ENCODE measurements at places on chromosomes 1 and 21. TPM values are rescaled to one million over a fixed set of nuclear protein-coding genes. Genes with fewer than 3 reads are reported as not detected.
A peak's percentile ranks its signal among the peaks of the same experiment; 100 is the strongest.

ANKRD34A gene
- 2.2 TPM for total RNA-seq

RNU1-1 gene
- under 0.01 TPM for total RNA-seq

HMGCS2 gene
- total RNA-seq = not detected

C1orf87 gene
- 0.07 TPM for total RNA-seq

S100A2 gene
- not detected for total RNA-seq

MIS18A gene
- 49.3 TPM for total RNA-seq

C1orf141 gene
- not detected for total RNA-seq

FCGR3A gene
- total RNA-seq = not detected

PLD5 gene
- 4.2 TPM for total RNA-seq

LEMD1 gene
- total RNA-seq = 14.7 TPM

NKAIN1 gene
- total RNA-seq = 38.4 TPM

CD1D gene
- total RNA-seq = 1.3 TPM

SLC16A4 gene
- 0.94 TPM for total RNA-seq

DISP3 gene
- total RNA-seq = 11.1 TPM

NTPCR gene
- 80.7 TPM for total RNA-seq

GRCh38 chr1:42311138-42311537 is 23.9 kb downstream of the FOXJ3 start:
- no peak for DNase-seq
- H3K4me1 ChIP-seq = no peaks in the 10 kb centered on the region
- H3K4me3 ChIP-seq = no peak overlapping the region

DNA sequence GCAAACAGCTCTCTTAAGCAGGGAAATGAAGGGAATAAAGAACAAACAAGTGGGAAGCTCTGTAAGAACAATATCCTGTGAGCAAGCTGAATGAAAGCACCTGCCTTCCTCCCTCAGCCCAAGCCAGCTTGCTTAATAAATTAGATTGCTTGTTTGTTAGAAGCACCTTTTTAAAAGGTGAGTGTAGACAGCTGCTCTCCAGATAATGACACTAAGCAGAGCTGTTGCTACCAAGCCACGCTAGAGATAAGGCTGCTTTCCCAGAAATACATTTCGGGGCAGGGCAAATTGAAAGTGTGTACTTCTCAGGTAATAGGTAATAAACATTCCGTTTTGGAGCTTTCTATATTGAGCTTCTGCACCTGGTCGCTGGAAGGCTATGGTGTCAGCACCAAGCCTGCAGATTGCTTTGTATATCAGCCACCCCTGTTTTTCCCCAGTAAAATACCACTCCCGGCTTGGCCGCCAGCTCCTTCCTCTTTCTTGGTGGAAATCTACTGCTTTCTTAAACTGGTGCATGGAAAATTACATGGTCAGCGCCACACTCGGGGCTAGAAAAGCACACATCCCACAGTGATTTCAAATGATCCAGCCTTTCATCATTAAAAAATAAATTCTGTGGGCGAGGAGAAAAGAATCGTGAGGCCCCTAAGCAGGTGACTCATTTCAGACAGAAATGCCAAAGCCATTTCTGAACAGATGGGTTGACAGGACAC is 151.3 kb downstream of the ETS2 start:
- H3K27ac ChIP-seq = no peak overlapping the region
- DNase-seq = no peak
- H3K4me3 ChIP-seq = no peak overlapping the region
- H3K36me3 ChIP-seq = no peaks in the 10 kb centered on the region
- H3K4me1 ChIP-seq = no peaks in the 10 kb centered on the region
- H3K27me3 ChIP-seq = no peaks in the 10 kb centered on the region

DNA sequence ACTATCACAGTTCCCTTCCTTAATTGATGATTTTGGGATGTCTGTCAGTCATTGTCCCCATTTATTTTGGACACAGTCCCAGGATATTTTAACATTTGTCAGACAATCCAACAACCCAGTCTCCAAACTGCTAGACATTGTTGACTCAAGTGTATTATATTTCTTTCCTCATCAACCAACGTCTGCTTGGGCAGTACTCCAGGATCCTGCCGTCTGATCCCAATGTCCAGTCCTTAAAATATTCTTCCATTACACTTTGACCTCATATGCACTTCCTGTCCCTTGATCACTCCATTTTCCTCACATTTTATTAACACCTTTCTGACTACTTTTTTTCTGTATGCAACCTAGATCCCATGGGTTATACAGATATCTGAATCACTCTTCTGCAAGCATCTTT is 39.8 kb upstream of the KIAA0040 start:
- H3K27ac ChIP-seq = no peak overlapping the region
- DNase-seq = no peak
- no peaks in the 10 kb centered on the region for H3K27me3 ChIP-seq
- H3K4me1 ChIP-seq = no peaks in the 10 kb centered on the region
- H3K36me3 ChIP-seq = no peaks in the 10 kb centered on the region
- no peak overlapping the region for H3K4me3 ChIP-seq

GRCh38 chr1:53799141-53799540 is 39.0 kb downstream of the NDC1 start:
- DNase-seq = no peak
- no peaks in the 10 kb centered on the region for H3K27me3 ChIP-seq
- H3K4me3 ChIP-seq = no peak overlapping the region
- peaks cover 44% of the 10 kb centered on the region for H3K36me3 ChIP-seq
- no peak overlapping the region for H3K27ac ChIP-seq

GRCh38 chr1:209356976-209357377 is 226.5 kb upstream of the CAMK1G start:
- no peak overlapping the region for H3K4me3 ChIP-seq
- H3K4me1 ChIP-seq = peaks cover 28% of the 10 kb centered on the region
- H3K27ac ChIP-seq = peak overlapping the region; percentile 9
- DNase-seq = peak; percentile 59

DNA sequence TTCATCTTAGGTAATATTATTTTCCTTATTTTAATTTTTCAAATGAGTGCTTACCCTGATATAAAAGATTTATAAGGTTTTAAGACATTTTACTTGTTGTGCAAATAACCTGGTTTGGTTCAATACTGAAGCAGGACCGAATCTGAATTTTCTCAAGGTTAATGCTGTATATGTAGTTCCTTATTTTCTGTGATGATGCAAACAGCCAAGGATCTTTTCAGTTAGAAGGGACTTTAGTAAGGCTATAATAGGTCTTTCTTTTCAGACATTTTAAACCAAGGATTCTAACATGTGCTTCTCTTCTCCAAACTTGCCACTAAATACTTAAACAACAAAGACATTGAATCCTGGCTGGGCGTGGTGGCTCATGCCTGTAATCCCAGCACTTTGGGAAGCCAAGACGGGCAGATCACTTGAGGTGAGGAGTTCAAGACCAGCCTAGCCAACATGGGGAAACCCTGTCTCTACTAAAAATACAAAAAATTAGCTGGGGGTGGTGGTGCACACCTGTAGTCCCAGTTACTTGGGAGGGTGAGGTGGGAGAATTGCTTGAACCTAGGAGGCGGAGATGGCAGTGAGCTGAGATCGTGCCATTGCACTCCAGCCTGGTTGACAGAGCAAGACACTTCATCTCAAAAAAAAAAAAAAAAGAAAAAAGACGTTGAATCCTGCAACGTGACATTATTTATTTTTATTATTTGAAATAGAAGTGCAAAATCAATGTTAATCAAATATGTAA is 3.2 kb upstream of the ARPC5 start:
- H3K36me3 ChIP-seq = no peaks in the 10 kb centered on the region
- no peak overlapping the region for H3K27ac ChIP-seq
- H3K4me1 ChIP-seq = 0 out of 2 replicates have a peak, but pooled peaks cover 5% of the 10 kb centered on the region

- H3K27ac ChIP-seq = no peak overlapping the region
- H3K4me3 ChIP-seq = no peak overlapping the region
- H3K27me3 ChIP-seq = no peaks in the 10 kb centered on the region
These were observed 162.9 kb upstream of the PDE4B start for GRCh38 chr1:65629788-65630187.

DNA sequence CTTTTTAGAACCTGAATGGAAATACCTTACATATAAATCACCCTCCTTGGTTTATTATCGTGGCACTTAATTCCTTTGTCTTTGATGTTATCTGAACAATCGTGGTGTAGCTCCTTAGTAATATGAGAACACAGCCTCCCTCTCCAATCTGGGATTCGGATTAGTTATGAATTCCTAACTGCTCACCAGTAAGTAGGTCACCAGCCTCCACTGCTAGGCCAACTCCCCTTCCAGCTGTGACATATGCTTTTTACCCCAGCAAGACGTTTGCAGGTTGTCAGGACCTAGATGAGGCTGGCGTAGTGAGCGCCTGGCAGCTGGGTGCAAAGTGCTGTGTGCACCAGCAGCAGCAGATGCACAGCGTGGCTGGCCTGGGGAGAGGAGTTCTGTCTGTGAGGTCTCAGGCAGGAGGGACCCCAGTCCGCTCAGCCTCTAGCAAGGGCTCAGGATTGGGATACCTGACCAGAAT is 38.2 kb downstream of the NTPCR start:
- no peak overlapping the region for H3K27ac ChIP-seq
- peaks cover 10% of the 10 kb centered on the region for H3K36me3 ChIP-seq
- no peak for DNase-seq

- H3K27ac ChIP-seq = no peak overlapping the region
- no peak overlapping the region for H3K4me3 ChIP-seq
- DNase-seq = no peak
These were observed 2.5 kb downstream of the HPCAL4 start for GRCh38 chr1:39688706-39689105.

DNA sequence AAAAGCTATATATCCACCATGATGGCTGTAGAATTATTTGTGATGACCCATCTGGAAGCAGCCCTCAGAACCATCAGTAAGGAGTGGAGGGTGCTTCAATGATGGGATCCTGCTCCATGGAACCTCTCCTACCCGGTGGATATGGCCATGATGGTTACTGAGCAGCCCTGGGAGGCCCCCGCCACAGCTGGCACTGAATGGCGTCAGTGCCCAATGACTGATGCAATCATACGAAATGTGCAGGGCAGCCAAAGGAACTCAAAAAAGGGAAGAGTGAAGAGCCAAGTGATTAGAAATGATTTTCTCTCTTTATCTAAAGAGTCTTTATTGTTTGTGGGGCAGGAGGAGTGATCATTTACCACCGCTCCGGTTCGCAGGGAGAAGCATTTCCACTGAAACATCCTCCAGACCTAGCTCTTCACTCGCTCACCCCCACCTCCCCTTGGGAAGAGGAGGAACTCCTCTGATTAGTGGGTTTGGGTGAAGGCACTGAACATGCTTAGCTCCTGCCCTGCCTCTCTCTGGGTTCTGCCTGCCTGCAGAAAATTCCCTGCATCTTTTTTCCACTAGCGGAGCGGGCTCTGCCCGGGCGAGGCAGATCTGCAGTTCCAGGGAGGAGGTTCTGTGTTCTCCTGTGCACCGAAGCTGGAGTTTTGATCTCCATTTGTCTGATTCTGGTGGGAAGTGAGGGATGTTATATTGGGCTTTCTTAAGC is 260.3 kb downstream of the GRIK3 start:
- no peaks in the 10 kb centered on the region for H3K36me3 ChIP-seq
- peaks cover 34% of the 10 kb centered on the region for H3K4me1 ChIP-seq
- H3K27ac ChIP-seq = no peak overlapping the region
- no peak overlapping the region for H3K4me3 ChIP-seq
- DNase-seq = no peak

- H3K4me1 ChIP-seq = no peaks in the 10 kb centered on the region
- peaks cover 3% of the 10 kb centered on the region for H3K36me3 ChIP-seq
- DNase-seq = no peak
- no peak overlapping the region for H3K4me3 ChIP-seq
- H3K27ac ChIP-seq = no peak overlapping the region
These were observed 28.9 kb downstream of the SLC37A1 start for GRCh38 chr21:42542596-42542995.

DNA sequence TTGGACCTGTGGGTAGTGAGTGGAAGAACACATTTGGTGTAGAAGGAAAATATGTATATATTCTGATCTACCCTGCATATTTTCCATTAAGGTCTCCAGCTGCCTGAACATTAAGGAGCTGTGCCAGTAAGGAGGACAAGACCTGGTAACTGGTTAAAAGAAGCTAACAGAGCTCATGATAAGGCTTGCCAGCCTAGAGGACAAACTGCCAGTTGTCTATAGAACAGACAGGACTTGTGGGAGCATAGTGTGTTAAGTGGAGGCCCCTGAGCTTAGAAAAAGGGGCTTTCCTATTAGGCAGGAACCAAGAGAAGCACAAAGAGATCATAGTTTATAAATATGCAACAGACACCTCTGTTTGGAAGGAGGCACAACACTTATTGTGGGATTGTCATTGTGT is 23.0 kb downstream of the DNM3 start:
- no peaks in the 10 kb centered on the region for H3K27me3 ChIP-seq
- DNase-seq = no peak
- H3K4me3 ChIP-seq = no peak overlapping the region

GRCh38 chr1:236868625-236869467 is 73.8 kb downstream of the MTR start:
- 0 out of 2 replicates have a peak, but pooled peaks cover 4% of the 10 kb centered on the region for H3K36me3 ChIP-seq
- DNase-seq = peak; percentile 71
- no peak overlapping the region for H3K4me3 ChIP-seq
- H3K27ac ChIP-seq = no peak overlapping the region

GRCh38 chr1:39344394-39345154 is 140.1 kb downstream of the MACF1 start:
- H3K27me3 ChIP-seq = no peaks in the 10 kb centered on the region
- no peak for DNase-seq
- no peak overlapping the region for H3K27ac ChIP-seq
- peaks cover 54% of the 10 kb centered on the region for H3K36me3 ChIP-seq

DNA sequence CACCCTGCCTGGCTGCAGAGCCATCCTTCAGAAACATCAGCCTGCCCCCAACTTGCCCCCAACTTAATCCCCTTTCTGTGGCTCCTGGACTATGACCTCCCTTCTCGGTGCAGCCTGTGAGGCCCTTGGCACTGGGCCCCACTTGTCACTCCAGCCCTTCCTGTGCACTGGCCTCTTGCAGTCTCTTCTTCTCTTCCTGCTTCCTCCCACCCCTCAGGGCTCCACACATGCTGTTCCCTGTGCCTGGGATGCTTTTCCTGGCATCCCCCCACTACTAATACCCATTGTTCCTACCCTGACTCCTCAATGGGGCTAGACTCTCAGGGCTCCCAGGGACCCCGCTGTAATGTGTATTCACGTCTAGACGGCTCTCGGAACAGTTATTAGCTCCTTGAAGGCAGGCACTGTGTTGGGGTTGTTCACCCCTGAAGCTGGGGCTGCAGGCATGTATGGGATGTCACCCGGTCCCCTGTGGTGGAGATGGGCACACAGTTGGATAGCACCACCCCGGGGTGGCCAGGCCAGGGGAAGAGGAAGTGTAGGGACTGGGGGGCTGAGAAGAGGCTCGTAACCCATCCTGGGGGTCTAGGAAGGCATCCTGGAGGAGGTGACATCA is 4.5 kb downstream of the LDLRAD1 start:
- DNase-seq = peak; percentile 19
- no peaks in the 10 kb centered on the region for H3K4me1 ChIP-seq
- H3K27me3 ChIP-seq = no peaks in the 10 kb centered on the region
- H3K4me3 ChIP-seq = no peak overlapping the region

- H3K27ac ChIP-seq = peak overlapping the region; percentile 39
- H3K27me3 ChIP-seq = no peaks in the 10 kb centered on the region
- H3K36me3 ChIP-seq = no peaks in the 10 kb centered on the region
- peaks cover 25% of the 10 kb centered on the region for H3K4me1 ChIP-seq
- no peak overlapping the region for H3K4me3 ChIP-seq
These were observed 8.5 kb downstream of the CELSR2 start for GRCh38 chr1:109257682-109258421.

Data from GM23338 (cell line).